ENCODE measurements at places on chromosomes 6 and 20. TPM values are rescaled to one million over a fixed set of nuclear protein-coding genes. Genes with fewer than 3 reads are reported as not detected.

Gene ZGPAT
- total RNA-seq: 56.8 TPM

Gene SLC35D3
- not detected for total RNA-seq

Gene VEGFA
- 190 TPM for total RNA-seq

Gene NOTCH4
- total RNA-seq: 1.7 TPM

Gene BHLHE23
- total RNA-seq: not detected

Gene SLC25A27
- 3.8 TPM for total RNA-seq

Gene HDGFL1
- total RNA-seq: not detected

Gene DDO
- not detected for total RNA-seq

DNA sequence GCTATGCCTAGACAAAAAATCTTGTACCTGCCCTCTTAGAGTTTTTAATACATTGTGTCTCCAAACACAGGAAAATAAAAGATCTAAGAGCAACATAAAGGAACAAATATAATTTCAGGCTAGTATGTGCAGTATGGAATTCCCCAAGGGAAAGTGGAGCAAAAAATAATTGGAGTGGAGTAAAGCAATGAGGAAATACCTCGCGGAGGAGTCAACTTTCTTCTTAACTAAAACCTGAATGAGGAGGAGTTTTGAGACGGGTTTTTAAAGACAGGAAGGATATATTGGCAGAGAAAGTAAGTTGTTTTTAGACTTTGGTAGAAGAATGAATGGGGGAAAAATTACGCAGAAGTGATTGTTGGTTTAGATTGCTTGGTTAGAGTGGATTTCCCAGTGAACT lies 14.0 kb downstream of the HIVEP1 start:
- DNase-seq: no peak
- no peak overlapping the region for H3K27ac ChIP-seq
- no peaks in the 10 kb centered on the region for H3K4me1 ChIP-seq
- H3K36me3 ChIP-seq: peaks cover 17% of the 10 kb centered on the region

DNA sequence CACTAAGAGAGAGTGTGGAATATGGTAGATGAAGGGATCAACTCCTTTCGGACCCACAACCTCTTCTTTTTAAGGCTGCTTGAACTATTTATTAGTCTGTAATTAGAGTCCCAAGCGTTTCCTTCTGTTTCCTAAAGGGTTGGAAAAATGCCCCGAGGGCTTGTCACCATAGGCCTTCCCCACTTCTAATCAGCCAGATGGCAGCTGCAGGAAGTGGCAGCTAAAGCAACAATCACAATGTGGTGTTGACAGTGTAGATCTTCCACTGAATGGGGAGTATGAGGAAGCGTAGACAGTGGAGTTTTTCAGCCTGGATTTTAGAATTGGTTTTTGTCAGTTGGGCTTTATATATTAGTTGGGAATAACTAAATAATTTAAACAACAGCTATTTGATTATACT lies 40.6 kb downstream of the SLC35D3 start:
- DNase-seq: no peak
- no peaks in the 10 kb centered on the region for H3K27me3 ChIP-seq
- no peaks in the 10 kb centered on the region for H3K36me3 ChIP-seq
- no peaks in the 10 kb centered on the region for H3K4me1 ChIP-seq
- H3K4me3 ChIP-seq: no peak overlapping the region

DNA sequence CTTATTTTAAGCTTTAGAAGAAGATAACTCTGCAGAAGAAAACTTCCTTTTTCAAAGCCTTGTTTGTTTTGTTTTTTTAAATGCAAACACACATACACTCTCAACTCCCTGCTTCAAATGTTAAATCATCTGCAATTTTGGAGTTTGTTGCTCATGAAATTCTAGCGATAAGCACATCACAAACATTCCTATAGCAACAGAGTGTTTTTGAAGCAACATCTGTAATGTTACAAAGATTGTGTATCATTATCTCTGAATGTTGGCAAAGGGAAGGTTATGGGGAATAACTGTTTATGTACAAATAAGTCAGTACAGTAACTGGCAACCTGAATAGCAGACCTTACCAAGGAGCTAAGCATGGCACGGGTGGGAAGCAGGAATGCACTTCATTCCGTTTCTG lies 84.8 kb upstream of the MRPS10 start:
- peaks cover 10% of the 10 kb centered on the region for H3K36me3 ChIP-seq
- peaks cover 17% of the 10 kb centered on the region for H3K4me1 ChIP-seq
- no peak for DNase-seq
- no peak overlapping the region for H3K27ac ChIP-seq
- no peaks in the 10 kb centered on the region for H3K27me3 ChIP-seq
- H3K4me3 ChIP-seq: no peak overlapping the region

DNA sequence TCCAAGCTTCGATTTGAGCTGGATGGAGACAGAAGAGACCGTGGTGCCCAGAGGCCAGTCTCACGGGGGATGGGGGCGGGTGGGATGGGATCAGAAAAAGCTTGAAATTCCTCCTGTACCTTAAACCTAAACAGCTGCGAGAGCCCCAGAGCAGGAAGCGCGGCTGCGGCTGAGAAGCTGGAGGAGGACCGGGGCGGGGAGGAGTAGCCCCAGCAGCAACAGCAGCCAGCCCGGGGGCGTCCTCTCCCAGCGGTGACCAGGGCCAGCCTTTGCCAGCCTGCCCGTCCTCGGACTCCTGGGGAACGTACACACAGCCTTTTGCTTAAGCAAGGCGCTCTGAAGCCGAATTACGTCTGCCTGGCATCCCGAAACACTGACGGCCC lies 17.4 kb upstream of the PRDM13 start:
- H3K27me3 ChIP-seq: peaks cover 23% of the 10 kb centered on the region
- peak; percentile 5 for DNase-seq
- peak overlapping the region; percentile 85 for H3K4me3 ChIP-seq
- no peak overlapping the region for H3K27ac ChIP-seq
- H3K4me1 ChIP-seq: no peaks in the 10 kb centered on the region

DNA sequence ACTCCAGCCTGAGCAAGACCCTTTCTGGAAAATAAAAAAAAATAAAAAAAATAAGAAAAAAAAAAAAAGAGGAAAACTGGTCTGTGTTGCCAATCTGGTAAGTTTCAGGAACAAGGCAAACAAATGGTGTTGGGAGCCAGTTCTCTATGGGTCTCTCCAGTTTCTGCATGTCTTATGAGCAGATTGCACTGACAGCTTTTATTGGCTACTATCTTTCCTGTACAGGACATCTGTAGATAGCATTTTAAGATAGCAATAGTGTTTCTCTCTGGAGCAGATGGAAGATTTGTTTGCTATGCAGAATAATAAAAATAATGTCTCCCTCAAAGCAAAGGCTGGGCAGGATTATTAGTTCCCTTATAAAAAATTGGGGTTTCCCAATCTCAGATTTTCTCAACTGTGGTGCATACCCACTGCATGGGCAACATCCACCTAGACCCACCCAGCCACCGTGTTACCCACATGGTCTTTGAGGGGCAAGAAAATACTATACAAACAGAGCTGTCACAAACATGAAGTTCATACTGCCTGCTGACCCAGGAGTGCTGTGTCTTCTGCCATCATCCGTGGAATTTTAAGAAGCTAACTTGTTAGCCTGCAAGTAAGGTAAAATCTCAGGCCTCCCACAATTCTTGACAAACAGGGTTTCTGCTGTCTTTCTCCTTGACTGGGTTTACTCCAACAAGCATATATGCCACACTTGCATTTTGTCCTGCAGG lies 9.5 kb downstream of the GMDS start:
- no peak overlapping the region for H3K4me3 ChIP-seq
- DNase-seq: no peak
- H3K4me1 ChIP-seq: peaks cover 41% of the 10 kb centered on the region
- no peaks in the 10 kb centered on the region for H3K36me3 ChIP-seq

- no peak overlapping the region for H3K27ac ChIP-seq
- no peak overlapping the region for H3K4me3 ChIP-seq
- H3K27me3 ChIP-seq: peaks cover 14% of the 10 kb centered on the region
- no peak for DNase-seq
- no peaks in the 10 kb centered on the region for H3K36me3 ChIP-seq
- H3K4me1 ChIP-seq: no peaks in the 10 kb centered on the region
These were observed 7.6 kb upstream of the SLC17A4 start for GRCh38 chr6:25746968-25747367.

DNA sequence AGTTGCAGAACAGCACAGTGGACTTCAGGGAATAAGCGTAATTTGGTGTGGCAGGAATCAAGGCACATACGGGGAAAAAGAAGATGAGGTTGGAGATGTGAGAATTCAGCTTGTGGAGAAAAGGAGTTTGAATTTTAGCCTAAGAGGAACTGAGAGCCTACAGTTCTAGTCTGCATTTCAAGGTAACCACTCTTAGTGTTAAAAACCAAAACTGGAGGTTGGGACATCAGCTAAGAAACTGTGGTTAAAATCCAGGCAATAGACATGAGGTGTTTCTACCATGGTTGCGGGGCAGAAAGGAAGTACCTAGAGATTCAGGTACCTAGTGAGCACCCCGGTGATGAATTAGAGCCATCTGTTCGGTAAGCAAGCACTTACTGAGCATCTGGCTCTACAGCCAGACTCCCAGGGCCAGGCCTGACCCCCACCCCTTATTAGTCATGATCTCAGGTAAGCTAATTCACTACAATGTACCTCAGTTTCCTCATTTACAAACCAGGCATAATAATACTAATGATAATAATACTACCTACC lies 44.4 kb downstream of the FAXC start:
- H3K27ac ChIP-seq: no peak overlapping the region
- H3K27me3 ChIP-seq: no peaks in the 10 kb centered on the region
- no peak for DNase-seq

GRCh38 chr20:43915211-43916072 lies 790 bp downstream of the TOX2 start:
- no peak for DNase-seq
- H3K27me3 ChIP-seq: peaks cover 16% of the 10 kb centered on the region
- H3K27ac ChIP-seq: no peak overlapping the region

GRCh38 chr6:148213366-148213765 lies 129.3 kb upstream of the SASH1 start:
- H3K4me1 ChIP-seq: no peaks in the 10 kb centered on the region
- H3K27ac ChIP-seq: no peak overlapping the region
- DNase-seq: no peak
- H3K36me3 ChIP-seq: no peaks in the 10 kb centered on the region
- H3K27me3 ChIP-seq: no peaks in the 10 kb centered on the region
- no peak overlapping the region for H3K4me3 ChIP-seq

- peaks cover 20% of the 10 kb centered on the region for H3K27me3 ChIP-seq
- H3K4me3 ChIP-seq: no peak overlapping the region
- no peak overlapping the region for H3K27ac ChIP-seq
- H3K4me1 ChIP-seq: no peaks in the 10 kb centered on the region
These were observed 12.1 kb upstream of the CST4 start for GRCh38 chr20:23700931-23701330.

DNA sequence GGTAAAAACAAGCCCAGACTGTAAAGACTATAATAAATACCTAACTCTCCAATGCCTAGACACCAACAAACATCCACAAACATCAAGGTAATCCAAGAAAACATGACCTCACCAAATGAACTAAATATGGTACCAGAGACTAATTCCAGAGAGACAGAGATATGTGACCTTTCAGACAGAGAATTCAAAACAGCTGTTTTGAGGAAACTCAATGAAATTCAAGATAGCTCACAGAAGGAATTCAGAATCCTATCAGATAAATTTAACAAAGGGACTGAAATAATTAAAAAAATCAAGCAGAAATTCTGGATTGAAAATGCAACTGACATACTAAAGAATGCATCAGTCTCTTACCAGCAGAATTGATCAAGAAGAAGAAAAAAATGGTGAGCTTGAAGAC lies 26.6 kb downstream of the NCOA6 start:
- H3K36me3 ChIP-seq: no peaks in the 10 kb centered on the region
- no peak overlapping the region for H3K27ac ChIP-seq
- no peaks in the 10 kb centered on the region for H3K27me3 ChIP-seq

GRCh38 chr6:113821445-113821844 lies 35.7 kb upstream of the MARCKS start:
- DNase-seq: no peak
- H3K4me1 ChIP-seq: no peaks in the 10 kb centered on the region
- no peaks in the 10 kb centered on the region for H3K36me3 ChIP-seq
- H3K27me3 ChIP-seq: no peaks in the 10 kb centered on the region

- peaks cover 34% of the 10 kb centered on the region for H3K27me3 ChIP-seq
- no peaks in the 10 kb centered on the region for H3K36me3 ChIP-seq
- no peak for DNase-seq
- no peaks in the 10 kb centered on the region for H3K4me1 ChIP-seq
These were observed 184.2 kb upstream of the RALGAPA2 start for GRCh38 chr20:20896606-20897005.

DNA sequence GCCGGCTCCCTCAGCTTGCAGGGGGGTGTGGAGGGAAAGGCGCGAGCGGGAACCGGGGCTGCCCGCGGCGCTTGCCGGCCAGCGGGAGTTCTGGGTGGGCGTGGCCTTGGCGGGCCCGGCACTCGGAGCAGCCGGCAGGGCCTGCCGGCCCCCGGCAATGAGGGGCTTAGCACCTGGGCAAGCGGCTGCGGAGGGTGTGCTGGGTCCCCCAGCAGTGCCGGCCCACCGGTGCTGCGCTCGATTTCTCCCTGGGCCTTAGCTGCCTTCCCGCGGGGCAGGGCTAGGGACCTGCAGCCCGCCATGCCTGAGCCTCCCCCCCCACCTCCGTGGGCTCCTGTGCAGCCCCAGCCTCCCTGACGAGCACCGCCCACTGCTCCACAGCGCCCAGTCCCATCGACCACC lies 514.5 kb upstream of the GJE1 start:
- no peak for DNase-seq
- H3K27ac ChIP-seq: no peak overlapping the region
- no peaks in the 10 kb centered on the region for H3K36me3 ChIP-seq
- H3K4me3 ChIP-seq: no peak overlapping the region
- no peaks in the 10 kb centered on the region for H3K4me1 ChIP-seq

DNA sequence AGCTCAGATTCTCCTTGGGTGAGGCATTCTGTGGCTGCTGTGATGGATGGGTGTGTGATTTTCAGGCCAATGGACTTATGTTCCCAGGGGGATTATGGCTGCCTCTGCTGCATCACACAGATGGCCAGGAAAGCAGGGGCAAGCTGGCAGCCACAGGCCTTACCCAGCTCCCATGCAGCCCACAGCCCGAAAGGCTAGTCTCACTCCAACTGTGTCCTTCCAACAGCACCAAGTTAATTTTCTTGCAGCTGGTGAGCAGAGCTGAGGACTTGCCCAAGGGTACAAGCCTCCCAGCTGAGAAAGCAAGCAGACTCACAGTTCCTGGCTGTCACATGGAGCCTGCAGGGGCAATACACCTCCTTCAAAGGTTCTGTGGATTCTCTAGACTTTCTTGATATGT lies 155.2 kb upstream of the KHDRBS2 start:
- no peak overlapping the region for H3K4me3 ChIP-seq
- H3K27me3 ChIP-seq: no peaks in the 10 kb centered on the region
- DNase-seq: no peak
- no peaks in the 10 kb centered on the region for H3K36me3 ChIP-seq
- no peaks in the 10 kb centered on the region for H3K4me1 ChIP-seq

- H3K27me3 ChIP-seq: no peaks in the 10 kb centered on the region
- no peak overlapping the region for H3K27ac ChIP-seq
These were observed 80.6 kb downstream of the SSR1 start for GRCh38 chr6:7232351-7232750.

Measured in PC-3 (cell line).